ENCODE measurements at places on chromosomes 3 and 15.

DNA sequence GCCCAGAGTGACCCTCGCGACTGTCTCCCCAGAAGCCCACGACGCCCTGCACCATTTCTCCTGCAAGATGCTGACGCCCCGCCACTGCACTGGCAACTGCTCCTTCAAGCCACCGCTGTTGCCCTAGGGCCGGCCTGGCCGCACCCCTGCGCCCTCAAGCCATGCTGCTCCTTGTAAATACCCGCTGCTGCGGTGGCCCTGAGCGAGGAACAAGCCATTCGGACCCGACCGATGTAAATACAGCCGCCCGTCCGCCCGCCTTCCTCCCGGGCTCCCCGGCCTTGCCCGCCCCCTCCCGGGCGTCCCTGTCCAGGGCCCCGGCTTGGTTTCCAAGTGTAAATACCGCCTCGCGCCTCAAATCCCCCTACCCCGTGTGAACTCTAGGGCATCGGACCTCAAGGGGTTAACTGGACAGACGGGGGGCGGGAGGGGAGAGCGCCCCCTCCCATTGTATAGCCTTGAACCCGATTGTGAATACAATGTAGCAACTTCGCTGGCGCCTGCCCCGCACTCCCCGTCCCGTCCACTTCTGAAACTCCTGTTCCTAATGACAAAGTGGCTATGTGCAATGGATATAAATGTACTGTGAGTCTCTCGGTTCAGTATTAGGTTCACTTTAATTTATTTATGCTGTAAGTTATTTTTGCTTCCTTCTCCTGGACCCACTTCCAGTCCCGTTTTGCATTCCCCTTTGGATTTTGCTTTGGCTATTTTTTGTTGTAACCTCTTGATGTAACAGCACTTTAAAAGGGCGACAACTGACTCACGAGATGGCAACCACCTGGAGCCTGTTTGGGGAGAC, 5.9 kb downstream of the RNU6-1 start:
- DNase-seq: no peak

DNA sequence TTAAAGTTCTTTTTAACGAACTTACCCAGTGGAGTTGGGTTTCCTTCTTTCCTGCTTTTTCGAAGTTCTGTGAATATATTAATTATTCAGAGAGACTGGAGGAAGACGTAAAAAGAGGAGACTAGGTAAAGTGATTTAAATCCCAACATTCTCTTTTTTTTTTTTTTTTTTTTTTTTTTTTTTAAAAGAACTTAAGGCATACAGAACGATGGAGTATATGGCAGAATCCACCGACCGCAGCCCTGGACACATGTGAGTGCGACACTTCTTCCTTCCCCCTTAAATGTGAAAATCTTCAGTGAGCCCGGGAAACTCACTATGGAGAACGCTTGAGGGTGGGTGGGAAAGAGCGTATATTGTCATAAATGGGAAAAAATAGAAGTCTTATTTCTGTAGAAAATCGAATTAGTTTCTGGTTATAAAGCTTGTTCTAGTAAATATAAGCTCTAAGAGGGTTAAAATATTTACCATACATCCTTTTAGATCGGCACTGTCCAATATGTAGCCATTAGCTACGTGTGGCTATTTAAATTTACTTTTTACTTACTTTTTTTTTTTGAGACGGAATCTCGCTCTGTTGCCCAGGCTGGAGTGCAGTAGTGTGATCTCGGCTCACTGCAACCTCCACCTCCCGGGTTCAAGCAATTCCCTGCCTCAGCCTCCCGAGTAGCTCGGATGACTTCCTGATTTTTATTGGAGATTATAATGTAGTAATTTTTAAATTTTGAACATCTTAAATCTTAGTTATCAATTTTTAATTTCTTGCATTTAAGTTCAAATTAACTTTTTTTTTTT, 892 bp downstream of the NMD3 start:
- peak; percentile 18 for DNase-seq

DNA sequence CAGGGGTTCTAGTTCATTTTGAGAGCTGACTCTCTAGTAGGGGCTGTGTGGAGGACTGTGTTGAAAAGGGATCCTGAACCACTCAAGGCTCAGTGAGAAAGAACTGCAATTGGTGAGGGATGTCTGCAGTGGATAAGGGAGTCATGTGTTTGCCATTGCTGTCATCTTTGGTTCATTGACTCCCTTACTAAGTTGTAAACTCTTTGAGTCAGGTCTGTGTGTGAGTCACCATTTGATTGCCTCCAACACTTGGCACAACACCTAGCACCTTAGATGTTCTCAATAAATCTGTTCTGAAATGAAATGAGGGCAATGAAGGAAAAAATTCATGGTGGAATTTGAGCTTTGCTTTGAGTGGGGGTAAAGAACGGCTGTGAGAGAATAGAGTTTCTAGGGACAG, 51.7 kb downstream of the PLS1 start:
- DNase-seq: no peak

- DNase-seq: no peak
These were observed 317.7 kb upstream of the TPRG1 start for GRCh38 chr3:188853856-188854771.

DNA sequence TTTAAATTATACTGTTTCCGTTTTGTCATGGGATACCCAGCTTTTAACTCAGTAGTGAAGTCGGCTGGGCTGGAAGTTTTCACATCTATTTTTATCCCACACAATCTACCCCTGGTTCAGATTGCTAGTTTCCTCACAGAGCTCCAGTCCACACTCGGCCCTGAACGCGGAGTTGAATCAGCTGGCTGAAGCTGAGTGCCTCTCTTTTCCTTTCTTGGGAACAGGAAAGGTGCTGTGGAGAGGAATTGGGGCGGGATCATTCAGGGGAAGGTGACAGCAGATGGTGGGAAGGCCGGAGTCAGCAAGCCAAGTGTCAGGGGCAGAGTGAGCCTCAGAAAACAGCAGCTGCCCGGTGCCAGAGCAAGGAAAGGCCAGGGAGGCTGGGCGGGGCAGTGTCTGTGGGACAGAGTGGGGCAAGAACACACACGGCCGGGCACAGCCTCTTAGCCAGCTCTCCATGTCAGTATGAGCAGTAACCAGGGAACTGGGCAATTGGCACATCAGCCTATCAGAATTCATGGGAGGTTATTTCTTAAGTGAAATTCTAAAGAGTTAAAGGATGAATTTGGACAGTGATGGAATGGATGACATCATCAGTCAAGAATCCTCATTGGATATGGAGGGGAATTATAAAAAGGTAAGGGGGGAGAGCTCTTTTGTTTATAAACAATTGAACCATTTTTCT, 135.7 kb upstream of the IL12A start:
- DNase-seq: no peak

- no peak for DNase-seq
These were observed 4.2 kb upstream of the EFCAB12 start for GRCh38 chr3:129432671-129433070.

GRCh38 chr15:77989296-77990143, 88.0 kb downstream of the TBC1D2B start:
- DNase-seq: no peak

DNA sequence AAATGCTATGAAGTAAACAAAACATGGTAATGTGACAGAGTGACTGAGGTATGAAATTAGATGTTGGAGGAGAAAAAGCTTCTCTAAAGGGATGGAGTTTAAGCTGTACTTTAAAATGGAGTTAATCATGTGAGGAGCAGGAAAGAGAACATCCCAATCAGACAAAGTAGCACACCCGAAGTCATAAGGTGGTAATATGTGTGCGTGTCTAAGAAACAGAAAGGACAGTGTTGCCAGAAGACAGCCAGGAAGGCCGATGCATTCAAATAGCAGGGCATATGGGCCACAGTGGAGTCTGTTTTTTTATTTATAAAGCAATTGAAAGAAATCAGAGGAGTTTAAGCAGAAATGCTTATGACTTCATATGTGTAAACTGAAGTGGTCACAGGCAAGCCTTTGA, 376.3 kb downstream of the NLGN1 start:
- DNase-seq: no peak

DNA sequence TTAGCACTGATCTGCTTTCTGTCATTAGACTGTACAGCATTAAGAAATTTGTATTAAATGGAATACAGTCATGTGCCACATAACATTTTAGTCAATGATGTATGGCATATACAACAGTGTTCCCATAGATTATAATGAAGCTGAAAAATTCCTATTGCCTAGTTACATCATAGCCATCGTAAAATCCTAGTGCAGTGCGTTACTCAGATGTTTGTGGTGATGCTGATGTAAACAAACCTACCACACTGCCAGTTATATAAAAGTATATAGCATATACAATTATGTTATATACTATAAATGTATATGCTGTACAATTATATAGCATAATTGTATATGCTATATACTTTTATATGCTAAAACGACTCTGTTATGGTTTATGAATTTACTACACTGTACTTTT, 41.7 kb downstream of the APH1B start:
- DNase-seq: no peak

GRCh38 chr3:129614435-129614834, 8.0 kb upstream of the PLXND1 start:
- DNase-seq: no peak

GRCh38 chr15:28923726-28924280, 38.0 kb downstream of the APBA2 start:
- DNase-seq: no peak

- no peak for DNase-seq
These were observed 120.4 kb downstream of the LPP start for GRCh38 chr3:188274249-188274915.

GRCh38 chr15:56325186-56325585, 40.0 kb upstream of the TEX9 start:
- DNase-seq: no peak

DNA sequence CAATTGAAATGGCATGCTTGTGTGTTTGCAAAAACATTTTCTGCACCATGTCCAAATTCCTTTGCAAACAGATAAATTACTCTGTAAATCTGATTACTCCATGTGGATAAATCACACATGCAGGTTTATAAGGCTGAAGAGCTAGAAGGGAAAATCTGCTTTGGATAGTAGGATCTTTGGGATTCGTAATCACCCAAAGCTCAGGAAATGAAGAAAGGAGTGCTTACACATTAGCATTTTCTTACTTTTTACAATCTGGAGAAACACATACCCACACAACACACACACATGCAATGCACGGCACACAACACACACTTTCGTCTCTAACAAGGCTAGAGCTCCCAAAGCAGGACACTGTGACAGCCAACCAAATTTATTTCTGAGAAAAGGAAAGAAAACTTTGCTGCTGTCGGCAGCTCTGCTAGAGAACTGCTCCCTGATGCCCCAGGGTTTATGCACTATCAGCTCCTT, 2.1 kb downstream of the LSAMP start:
- no peak for DNase-seq

DNA sequence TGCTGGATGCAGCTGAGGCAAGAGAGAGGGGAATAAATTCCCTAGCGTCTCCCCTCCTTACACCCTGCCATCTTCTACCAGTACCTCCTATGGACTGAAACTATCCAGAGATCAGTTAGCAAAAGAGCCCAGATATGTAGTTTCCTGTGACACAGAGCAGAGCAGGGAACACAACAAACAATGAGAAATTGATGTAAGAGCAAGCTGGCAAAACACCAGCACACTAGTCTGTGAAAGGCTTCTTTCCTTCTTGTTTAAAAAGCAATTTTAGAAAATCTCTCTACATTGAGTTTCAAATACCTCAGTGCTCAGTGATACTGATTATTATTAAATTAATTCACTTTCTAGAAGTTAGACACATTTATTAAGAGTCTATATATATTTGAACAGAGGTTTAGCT, 215.6 kb upstream of the AZI2 start:
- DNase-seq: no peak

DNA sequence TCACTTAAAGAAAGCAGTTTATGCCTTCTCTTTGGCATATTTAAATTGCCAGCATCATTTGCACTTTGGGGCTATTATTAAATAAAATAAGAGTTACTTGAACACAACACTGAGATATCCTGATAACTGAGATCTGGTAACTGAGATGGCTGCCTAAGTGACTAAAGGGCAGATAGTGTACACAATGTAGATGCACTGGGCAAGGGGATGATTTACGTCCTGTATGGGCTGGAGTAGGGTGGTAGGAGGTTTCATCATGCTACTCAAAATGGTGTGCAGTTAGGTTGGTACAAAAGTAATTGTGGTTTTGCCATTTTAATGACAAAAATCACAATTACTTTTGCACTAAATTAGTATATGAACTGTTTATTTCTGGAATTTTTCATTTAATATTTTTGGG, 196.1 kb downstream of the UBE2E2 start:
- no peak for DNase-seq

GRCh38 chr3:66272016-66272415, 51.2 kb downstream of the SLC25A26 start:
- no peak for DNase-seq

DNA sequence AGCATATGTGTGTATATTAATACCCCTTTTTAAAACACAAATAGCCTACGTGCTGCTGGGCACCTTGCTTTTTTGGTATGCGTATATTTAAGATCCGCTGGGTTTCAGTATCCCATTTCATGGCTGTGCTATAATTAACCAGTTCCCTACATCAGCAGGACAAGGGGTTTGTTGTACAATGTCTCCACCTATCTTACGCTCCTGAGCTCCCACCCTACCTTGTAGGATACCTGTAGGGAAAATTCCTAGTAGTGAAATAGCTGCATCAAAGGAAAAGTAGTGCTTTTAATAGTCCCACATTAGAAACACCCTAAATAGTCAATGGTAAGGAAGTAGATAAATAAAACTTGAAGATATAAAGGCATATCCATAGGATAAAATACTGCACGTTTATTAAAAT, 1.4 kb downstream of the MAP6D1 start:
- no peak for DNase-seq

Measured in left renal cortex interstitium (tissue), 4 donors.